ENCODE measurements at places on chromosomes 7 and 10. TPM values are rescaled to one million over a fixed set of nuclear protein-coding genes. Genes with fewer than 3 reads are reported as not detected.

Gene ARHGAP19
- 10.8 TPM for total RNA-seq

Gene TMEM254
- 6.6 TPM for total RNA-seq

Gene PTF1A
- not detected for total RNA-seq

Gene CLEC2L
- not detected for total RNA-seq

Gene PRPS1L1
- total RNA-seq: not detected

Gene LRRC17
- 69.2 TPM for total RNA-seq

Gene CLDN3
- total RNA-seq: not detected

Gene SLC26A4
- 0.46 TPM for total RNA-seq

Gene ANKRD30A
- not detected for total RNA-seq

Gene AUTS2
- 12.3 TPM for total RNA-seq

Gene ABCB1
- total RNA-seq: 0.05 TPM

Gene DLG5
- 26.4 TPM for total RNA-seq

Gene ADAP1
- total RNA-seq: 8.1 TPM

Gene TMEM229A
- not detected for total RNA-seq

Gene ZNF239
- total RNA-seq: 7.1 TPM

Gene EPHA1
- total RNA-seq: not detected

Gene HOXA11
- total RNA-seq: 13.2 TPM

Gene TMEM176A
- not detected for total RNA-seq

Gene FFAR4
- not detected for total RNA-seq
